ENCODE measurements at places on chromosomes 1 and 21.

- DNase-seq = peak; percentile 98
These were observed 117.2 kb upstream of the GUCA2B start for GRCh38 chr1:42035830-42036604.

DNA sequence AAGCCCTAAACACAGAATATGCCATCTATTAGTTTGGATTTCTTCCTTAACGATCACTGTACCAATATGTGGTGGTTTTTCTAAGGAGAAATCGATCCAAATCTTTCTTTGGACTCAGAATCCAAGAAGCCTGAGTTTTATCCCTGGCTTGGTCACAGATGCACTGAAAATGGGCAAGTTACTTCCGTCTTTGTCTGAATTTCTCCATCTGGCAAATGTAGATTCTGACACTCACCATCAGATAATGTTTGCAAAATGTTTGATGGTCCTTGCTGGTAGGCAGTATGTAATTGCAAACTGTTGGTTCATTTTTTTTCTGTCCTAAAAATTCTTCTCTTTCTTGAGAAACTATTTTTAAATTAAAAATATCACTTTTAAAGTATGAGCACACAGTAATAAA, 115.0 kb downstream of the TSEN15 start:
- no peak for DNase-seq

GRCh38 chr21:32858628-32859027, 87.1 kb upstream of the PAXBP1 start:
- DNase-seq = no peak

DNA sequence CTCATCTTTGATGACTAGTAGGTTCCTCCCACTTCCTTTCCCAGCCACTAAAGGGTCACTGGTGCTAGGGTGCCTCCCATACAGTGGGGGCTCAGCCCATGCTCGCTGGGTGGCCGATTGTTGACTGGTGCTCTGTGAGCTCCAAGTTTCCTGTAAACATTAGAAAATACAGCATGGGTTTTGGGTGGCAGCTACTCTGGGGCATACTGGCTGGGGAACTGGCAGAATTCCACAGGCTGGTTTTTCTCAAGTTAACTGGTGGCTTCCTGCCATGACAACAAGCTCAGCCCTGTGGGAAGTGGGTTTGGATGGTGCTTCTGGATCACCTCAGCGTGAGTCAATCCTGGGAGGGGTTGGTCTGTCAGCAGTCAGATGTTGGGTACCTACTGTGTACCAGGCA, 28.7 kb upstream of the CRNN start:
- DNase-seq = no peak

DNA sequence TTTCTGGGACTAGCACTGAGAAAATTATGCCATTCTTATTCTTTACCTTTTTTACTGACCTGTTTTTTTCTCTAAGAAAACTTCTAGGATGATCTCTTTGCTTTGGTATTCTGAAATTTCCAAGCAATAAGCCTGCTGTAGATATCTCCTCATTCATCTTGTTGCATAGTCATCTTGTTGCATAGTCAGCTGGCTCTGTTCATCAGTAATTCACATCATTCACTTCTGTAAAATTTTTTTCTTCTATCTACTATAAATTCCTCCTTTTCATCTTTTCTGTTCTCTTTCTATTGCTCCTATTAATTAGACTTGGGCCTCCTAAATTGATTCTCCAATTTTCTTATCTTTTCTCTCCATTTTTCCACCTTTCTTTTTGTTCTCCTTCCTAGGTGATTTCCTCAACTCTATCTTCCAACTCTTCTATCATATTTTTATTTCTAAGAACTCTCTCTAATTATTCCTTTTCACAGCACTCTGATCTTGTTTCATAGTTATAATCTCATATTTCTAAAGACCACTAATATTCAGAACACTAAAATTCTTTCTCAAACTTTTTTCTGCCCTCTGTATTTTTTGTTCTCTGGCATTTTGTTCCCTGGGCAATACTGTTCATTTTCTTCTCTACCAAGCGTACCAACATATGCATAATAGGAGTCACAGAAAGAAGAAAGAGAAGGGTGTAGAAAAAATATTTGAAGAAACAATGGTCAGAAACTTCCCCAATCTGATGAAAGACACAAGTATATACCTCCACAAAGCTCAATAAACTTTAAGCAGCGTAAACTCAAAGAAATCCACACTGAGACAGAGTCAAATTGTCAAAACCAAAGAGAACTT, 17.7 kb downstream of the TUT4 start:
- DNase-seq = no peak

GRCh38 chr1:40823983-40824382, 38.2 kb downstream of the CITED4 start:
- DNase-seq = no peak

- DNase-seq = no peak
These were observed 31.0 kb upstream of the SOX13 start for GRCh38 chr1:204041803-204042505.

DNA sequence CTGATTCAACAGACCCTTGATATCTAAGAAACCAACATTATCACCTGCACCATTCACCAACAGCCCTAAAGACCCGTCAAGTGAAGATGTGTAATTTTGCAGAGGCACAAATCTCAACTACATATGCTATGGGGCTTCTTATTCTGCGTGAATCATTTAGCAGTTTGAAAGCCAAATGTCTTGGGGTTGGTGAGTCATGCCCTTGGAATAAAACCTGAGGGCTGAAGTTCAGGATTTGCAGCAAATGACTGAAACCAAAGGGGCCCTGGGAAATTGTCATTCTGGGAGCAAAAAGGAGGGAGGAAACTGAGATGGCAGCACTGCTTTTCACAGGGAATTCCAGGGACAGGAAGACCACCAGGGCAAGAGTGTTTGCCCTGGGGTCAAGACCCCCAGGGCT, 79.2 kb upstream of the TNR start:
- no peak for DNase-seq

GRCh38 chr1:182602935-182603645, 1.1 kb downstream of the RGS16 start:
- DNase-seq = no peak

- no peak for DNase-seq
These were observed 151.4 kb upstream of the ZRANB2 start for GRCh38 chr1:71232166-71232763.

DNA sequence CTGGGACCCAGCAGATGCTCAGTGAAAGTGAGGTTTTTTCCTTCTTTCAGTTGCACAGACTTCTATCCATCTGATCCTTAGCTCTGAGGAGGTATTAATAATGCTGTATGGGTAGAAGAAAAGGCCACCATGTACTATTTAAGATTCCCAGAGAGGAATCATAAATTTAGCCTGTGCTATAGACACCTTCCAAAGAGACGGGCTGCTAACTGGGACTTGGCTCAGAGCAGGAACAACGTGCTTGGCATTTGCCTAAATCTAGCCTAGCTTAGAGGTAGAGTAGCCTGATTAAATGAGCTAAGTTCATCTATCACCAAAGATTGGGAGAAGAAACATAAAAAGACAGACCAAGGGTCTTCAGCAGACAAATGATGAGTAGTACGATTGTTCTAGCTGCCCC, 176.9 kb upstream of the BEND5 start:
- no peak for DNase-seq

- no peak for DNase-seq
These were observed 340.2 kb upstream of the ADAMTS5 start for GRCh38 chr21:27306791-27307775.

- no peak for DNase-seq
These were observed 15.2 kb upstream of the KCNQ4 start for GRCh38 chr1:40768146-40768990.

DNA sequence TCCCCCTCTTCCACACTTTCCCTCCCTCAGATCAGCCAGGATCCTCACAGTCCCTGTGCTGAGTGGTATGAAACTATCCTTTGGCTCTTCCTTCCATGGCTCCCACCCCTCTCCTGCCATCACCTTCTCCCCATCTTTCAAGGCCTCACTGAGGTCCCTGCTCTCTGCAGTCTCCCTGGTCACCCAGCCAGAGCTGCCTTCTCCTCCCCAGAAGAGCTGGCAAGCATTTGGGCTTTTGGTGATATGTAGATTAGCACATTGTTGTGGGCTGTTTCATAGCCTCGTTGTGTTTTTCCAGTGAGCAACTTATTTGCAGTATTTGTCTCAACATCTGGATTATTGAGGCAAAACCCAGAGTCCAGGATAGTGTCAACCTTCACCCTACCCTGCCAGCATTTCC, 2.2 kb downstream of the CSF1 start:
- DNase-seq = no peak

GRCh38 chr1:53546409-53547155, 87.4 kb downstream of the DMRTB1 start:
- DNase-seq = no peak

DNA sequence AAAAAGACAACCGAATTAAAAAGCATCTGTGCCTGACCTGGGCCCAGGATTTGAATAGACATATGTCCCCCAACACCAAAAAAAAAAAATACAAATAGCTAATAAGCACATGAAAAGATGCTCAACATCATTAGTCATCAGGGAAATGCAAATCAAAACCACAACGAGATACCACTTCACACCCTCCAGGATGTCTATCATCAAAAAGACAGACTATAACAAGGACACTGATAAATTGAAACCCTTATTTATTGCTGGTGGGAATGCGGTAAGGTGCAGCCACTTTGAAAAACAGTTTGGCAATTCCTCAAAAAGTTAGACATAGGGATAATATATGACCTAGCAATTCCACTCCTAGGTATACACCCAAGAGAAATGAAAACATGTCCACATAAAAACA, 72.3 kb upstream of the CAMK1G start:
- DNase-seq = no peak

- no peak for DNase-seq
These were observed 20.1 kb downstream of the UBE2U start for GRCh38 chr1:64223329-64224151.

DNA sequence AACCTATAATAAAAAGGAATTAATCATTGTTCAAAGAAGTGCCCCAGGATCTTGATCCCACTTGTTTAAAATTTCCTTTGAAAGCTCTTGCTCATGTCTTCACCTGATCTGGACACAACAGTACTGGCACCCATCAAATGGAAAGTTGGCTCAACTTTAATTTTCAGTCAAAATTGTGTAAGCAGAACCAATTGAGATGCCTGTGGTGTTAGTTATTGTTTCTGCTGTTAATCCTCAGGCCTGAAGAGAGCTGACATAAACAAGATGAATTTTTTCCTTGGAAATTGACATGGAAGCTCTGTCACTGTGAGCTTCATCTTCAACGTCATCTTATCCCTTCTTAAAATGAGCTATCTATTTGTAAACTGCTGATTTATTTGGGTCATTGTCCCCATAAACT, 88.3 kb upstream of the TNFSF4 start:
- DNase-seq = no peak

DNA sequence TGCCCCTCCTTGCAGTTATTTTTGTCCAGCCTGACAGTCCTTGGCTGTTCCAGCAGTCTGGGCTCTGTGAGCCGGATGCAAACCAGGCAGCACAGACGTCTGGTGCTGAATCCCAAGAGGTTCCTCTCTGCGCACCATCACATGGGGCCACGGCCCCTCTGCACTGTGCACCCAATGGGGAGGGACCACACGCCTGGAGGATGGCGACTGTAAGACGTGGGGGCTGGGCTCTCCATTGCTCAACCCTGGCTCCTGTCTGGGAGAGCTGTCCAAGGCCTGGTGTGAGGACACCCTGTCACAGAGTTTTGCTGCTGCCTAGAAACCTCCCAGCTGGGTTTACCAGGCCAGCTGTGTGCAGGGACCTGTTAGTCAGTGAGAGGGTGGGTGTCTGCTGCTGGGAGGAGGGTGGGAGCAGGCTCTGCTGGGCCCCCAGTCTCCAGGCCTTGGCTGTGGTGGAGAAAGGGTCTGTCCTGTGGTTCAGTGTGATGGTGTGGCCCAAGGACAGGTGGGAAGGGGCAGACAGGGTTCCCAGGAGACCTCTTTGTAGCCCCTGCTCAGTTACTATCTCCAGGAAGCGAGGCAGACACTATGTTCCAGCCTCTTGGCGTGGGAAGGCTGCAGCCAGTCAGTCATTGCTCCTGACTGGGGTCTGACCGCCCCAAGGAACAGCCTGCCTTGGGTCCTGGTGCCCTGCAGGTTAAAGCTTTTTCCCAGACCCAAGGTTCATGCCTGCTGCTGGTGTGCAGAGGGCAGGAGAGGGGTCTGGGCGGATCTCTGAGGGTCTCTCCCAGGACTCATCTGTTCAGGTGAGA, 13.8 kb downstream of the HEYL start:
- DNase-seq = peak; percentile 66

- DNase-seq = no peak
These were observed 281.2 kb upstream of the PLXNA2 start for GRCh38 chr1:208525417-208525816.

DNA sequence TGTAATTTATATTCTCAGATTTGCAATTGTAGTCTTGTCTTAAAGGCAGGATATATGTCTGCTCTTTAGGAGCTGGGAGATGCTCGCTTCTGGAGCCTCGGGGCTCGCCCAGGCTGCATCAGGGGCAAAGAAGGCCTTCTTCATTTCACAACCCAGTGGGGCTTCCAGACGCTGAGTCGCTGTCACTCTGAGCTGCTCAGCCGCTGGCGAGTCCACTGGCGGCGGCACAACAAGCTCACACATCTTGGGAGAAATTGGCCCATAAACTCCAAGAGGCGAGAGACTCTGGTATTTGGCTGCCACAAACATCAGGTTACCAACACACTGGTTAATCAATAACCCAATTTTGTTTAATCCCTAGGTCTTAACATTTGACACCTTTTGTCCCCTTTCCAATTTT, 216.6 kb downstream of the ATG4C start:
- DNase-seq = no peak

GRCh38 chr1:203173566-203173965, 2.1 kb downstream of the MYBPH start:
- DNase-seq = no peak

DNA sequence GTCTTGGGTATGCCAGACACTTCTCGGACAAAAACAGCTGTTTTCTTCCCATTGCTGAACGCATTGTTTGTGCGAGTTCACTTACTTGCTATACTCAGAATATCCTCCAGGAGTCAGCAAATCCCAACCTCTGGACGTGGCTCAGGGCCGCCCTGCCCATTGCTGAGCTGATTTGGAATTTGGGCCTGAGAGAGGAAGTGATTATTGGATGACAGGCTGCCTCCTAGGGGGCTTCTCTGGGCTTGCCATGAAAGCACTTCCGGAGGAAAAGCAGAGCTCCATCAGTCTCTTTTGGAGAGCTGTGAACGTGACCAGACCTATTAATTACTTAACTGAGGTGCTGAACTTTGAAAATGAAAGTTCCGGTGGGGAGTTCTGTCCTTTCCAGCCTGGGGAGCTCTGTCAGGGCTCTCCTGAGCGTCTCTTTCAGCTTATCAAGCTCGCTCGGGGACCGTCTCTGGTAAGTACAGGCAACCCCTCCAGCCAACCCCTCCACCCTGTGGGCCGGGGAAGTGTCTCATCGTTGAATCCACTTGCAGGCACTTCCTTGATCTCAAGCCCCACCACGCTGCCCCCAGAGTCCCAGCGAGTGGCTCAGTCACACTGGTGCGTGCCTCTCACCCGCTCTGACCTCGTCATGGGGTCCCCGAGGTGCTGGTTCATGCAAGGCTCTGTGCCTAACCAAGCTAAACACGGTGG, 76.9 kb downstream of the CLIC6 start:
- DNase-seq = peak; percentile 81

DNA sequence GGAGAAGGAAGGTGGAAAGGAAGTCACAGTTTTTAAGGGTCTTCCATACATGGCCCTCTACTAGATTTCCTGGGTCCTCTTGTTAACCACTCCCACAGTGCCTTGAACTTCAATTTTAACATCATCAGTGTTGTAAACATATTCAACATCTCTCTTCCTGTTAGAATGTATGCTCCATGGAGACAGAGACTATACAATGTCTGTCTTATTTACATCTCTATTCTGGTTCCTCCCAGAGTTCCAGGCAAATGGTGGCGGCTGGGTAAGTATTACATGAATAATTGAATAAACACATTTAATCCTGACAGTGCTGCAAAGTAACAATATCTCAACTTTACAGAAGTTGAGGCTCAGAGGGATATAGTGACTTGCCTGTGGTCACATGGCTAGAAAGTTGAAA, 40.3 kb downstream of the CDC7 start:
- no peak for DNase-seq

All from sciatic nerve (tissue), 2 donors.